Left ventricle myocardium inferior (tissue), 1 donor: ENCODE measurements at places on chromosomes 6 and 20. TPM values are rescaled to one million over a fixed set of nuclear protein-coding genes. Genes with fewer than 3 reads are reported as not detected.

Gene ISM1
- total RNA-seq = 1.3 TPM

Gene PTGIS
- total RNA-seq = 26.3 TPM

Gene TNF
- 0.47 TPM for total RNA-seq

Gene NFKBIE
- total RNA-seq = 2.1 TPM

DNA sequence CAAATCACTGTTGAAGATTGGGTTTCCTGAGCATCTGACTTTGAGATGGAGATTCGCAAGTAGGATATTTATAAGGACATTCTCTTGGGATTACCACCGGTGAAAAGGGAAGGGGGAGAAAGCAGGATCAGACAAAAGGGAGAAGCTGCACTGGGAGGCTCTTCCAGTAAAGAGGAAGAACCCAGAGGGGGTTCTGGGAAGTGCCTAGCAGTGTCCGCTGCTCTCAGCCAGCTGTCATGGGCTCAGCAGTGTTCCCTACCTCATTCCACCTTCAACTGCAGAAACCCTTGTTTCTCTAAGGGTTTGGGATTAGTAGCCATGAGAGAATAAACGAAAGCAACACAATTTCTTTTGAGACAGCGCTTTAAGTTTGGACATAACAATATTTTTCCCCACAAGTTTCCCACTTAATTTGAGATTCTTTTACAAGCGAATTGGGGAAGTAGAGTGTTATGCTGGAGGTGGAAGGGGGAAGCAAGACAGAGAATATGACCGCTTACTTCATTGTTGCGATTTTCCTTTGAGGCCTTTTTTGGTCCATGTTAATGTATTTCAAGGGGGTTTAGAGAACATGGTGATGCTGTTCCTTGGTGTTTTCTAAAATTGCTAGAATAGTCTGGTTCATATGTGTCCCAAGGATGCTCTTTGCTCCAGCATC is 154.5 kb upstream of the SCGN start:
- no peak overlapping the region for H3K4me3 ChIP-seq
- no peaks in the 10 kb centered on the region for H3K36me3 ChIP-seq
- no peak overlapping the region for H3K27ac ChIP-seq
- no peaks in the 10 kb centered on the region for H3K27me3 ChIP-seq
- H3K4me1 ChIP-seq = no peaks in the 10 kb centered on the region

Gene CTNNBL1
- 58.8 TPM for total RNA-seq

GRCh38 chr6:113881478-113881980 is 24.4 kb downstream of the MARCKS start:
- DNase-seq = no peak
- H3K27ac ChIP-seq = no peak overlapping the region
- peaks cover 19% of the 10 kb centered on the region for H3K4me1 ChIP-seq
- H3K36me3 ChIP-seq = no peaks in the 10 kb centered on the region
- H3K4me3 ChIP-seq = no peak overlapping the region

Gene CAPN11
- 0.25 TPM for total RNA-seq

Gene GPANK1
- 19.2 TPM for total RNA-seq

Gene CAP2
- 149 TPM for total RNA-seq

DNA sequence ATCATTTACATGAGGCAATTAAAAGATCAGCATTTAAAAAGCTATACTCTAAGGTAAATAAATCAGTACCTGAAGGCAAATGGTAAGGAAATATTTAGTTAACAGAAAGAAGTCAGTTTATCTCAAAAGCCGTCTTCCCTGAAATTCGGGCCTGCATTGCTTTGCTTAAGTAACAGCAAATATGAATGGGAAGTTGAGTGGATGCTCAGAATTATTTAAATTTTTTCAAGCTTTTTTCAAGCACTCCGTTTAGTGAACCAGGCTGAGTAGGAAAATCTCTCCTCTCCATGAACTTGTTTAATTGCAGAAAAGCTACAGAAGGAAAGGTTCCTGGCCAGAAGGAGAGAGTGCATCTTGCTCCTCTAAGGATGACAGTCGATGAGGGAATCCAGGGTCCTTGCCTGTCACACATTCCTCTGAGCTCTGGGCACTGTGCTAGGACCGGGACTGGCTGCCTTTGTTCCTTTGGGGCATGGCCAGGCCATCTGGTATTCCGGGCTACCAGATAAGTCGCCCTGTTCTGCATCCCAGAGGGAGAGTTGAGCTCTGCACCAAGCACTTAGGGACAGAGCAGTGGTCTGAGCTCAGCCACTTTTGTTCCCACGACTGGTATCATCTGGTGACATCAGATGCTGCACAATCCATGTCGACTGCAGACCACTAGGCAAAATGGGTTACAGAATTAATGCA is 77.6 kb downstream of the RIN2 start:
- no peaks in the 10 kb centered on the region for H3K27me3 ChIP-seq
- H3K4me1 ChIP-seq = peaks cover 25% of the 10 kb centered on the region
- H3K4me3 ChIP-seq = no peak overlapping the region
- peaks cover 4% of the 10 kb centered on the region for H3K36me3 ChIP-seq
- peak overlapping the region; percentile 56 for H3K27ac ChIP-seq
